Left cardiac atrium (tissue), 4 donors: ENCODE measurements at places on chromosomes 1 and 21. TPM values are rescaled to one million over a fixed set of nuclear protein-coding genes. Genes with fewer than 3 reads are reported as not detected.

Gene CD52
- 14.3 TPM for total RNA-seq

DNA sequence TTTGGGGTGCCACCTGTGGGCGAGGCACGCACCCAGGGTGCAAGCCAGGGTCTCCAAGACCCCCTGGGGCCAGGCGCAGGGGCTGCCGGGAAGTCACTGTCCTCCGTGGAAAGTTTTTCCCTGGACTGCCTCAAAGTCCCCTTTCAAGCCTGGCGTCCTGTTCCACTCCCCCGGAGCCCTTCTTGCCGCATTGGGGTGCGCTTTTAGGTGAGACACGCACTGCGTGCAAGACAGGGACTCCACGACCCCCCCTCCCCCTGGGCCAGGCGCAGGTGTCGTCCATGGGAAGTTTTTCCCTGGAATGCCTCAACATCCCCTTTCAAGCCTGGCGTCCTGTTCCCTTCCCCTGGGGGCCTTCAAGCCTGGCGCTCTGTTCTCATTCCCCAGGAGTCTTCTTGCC is 137.1 kb downstream of the LIPI start:
- DNase-seq, result no peak

GRCh38 chr1:210233495-210234328 is 1.1 kb downstream of the SERTAD4 start:
- peak; percentile 48 for DNase-seq

GRCh38 chr1:33235521-33235920 is 20.8 kb upstream of the ZNF362 start:
- no peak for DNase-seq

DNA sequence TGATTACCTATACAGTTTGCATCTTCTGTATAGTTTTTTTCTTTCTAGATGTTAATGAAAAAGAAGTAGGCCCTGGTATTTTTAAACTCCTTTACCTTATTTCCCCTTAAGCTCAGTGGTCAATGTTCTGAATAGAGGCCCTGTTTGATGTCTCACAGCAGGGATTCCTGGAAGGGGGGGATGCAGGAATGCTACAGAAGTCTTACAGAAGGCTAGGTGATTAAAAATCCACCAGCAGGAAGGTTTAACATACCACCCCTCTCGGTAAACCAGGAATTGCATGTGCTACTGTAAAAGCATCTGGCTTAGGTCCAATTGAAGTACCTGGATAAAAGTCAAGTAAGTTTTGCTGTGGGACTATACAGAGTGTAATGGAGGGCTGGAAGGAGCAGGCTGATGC is 78.3 kb downstream of the NOS1AP start:
- DNase-seq, result no peak

DNA sequence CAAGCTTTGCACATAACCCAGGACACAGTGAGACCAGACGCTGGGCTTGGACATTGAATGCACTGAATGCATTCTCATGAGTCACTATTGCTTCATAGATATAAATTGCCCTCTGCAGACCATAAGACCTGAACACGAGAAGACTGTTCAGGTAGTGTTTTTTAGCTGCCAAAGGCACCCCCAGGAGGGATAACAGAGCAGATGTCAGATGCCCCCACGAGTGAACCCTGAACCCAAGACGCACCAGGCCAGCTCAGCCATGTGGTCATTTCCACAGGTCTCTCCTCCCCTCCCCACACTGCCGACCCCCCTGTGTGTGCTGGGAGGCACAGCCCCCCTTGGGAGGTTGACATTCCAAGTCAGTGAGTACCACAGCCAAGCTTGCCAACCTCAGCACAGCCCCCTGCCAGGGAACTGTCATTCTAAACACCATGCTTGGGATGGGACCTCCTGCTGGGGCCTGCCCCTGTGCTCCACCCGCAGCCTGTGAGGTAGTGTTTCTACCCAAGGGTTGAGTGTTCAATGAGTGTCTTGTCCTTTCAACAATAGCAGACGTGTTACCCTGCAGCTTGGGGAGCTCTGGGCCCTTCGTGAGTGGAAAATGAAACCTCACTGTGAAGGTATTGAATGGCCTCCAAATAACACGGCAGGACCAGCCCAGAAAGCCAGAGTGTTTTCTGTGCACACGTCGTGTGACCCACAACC is 68.2 kb downstream of the PSMG1 start:
- peak; percentile 15 for DNase-seq

- DNase-seq, result no peak
Observed at GRCh38 chr21:26437326-26438009, 135.6 kb downstream of the CYYR1 start.

DNA sequence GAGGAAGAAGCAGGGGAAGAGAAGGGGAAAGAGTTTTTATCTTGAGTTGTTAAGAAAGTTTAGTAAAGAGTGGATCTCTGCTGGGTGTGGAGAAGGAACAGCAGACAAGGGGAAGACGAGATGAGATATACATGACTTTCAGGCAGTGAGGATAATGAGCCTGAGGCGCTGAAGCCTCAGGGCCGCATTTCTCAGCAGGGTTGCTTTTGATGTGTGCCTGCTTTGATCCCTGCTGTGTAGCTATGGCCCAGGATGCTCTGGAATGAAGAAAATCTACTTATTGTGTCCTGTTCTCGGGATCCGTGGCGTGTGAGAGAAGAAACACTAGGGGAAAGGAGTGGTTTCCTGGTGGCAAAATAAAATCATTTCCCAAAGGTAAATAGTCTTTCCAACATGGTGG is 15.1 kb upstream of the RPE65 start:
- DNase-seq, result no peak
